ENCODE measurements at places on chromosomes 2 and 18. TPM values are rescaled to one million over a fixed set of nuclear protein-coding genes. Genes with fewer than 3 reads are reported as not detected.

RGPD8 gene
- polyA plus RNA-seq = 3.3 TPM

ZBTB14 gene
- 21.0 TPM for polyA plus RNA-seq

BBS5 gene
- not detected for polyA plus RNA-seq

DNA sequence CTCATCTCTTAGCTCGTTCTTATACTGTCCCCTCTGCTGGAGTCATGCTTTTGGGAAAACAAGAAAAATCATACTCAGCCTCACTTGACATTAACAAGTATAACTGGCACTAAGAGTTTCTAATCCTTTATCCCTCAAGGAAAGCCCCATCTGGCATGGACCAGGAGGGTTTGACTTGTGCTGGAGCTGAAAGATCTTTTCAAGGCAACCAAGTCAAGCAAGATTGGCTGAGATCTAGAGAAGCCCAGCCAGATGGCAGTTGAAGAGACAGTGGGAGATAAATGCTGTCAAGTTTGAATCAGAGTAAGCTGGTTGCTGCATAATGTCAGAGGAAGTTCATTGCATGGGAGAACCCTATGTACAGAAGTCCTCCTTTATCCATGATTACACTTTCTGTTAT lies 336.5 kb upstream of the LRP1B start:
- H3K27ac ChIP-seq = no peak overlapping the region
- H3K27me3 ChIP-seq = no peaks in the 10 kb centered on the region
- no peak overlapping the region for H3K4me3 ChIP-seq
- DNase-seq = no peak
- H3K36me3 ChIP-seq = no peaks in the 10 kb centered on the region

DNA sequence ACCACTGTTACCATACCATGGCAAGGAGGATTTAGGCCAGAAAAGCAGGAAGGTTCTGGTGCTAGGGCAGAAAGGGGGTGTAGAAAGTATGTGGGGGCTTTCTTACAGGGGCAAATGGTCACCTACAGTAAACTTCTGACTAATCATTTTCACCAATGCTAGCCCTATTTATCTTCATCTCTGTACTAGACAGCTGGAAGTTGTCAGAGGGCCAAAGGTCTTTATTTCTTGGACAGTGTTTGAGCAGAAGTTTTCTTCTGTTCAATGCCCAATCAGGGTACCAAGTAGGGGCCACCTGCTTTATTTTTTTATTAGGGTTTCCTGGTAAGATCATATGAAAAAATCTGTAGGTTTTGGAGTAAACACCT lies 37.6 kb downstream of the MAP4K4 start:
- no peak overlapping the region for H3K27ac ChIP-seq
- H3K36me3 ChIP-seq = peaks cover 2% of the 10 kb centered on the region
- no peak for DNase-seq
- peak overlapping the region; percentile 26 for H3K4me3 ChIP-seq
- peaks cover 84% of the 10 kb centered on the region for H3K4me1 ChIP-seq
- H3K27me3 ChIP-seq = no peaks in the 10 kb centered on the region

DNA sequence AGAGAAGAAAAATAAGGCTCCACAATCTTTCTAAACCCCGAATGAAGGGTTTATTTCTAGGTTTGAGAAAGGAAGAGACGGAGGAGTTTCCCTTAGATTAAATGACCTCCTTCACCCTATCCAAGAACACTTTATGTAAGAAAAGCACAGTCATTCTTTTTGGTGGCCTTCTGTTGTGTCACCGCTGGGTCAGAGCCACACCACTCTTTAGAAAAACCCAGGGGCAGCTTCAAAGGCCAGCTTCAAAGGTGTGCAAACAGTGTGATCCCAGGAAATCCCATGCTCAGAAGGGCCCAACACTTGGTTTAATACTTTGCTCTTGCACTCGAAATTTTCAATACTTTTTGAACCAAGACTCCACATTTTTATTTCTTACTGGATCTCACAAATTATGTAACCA lies 7.1 kb downstream of the ST8SIA3 start:
- H3K4me3 ChIP-seq = no peak overlapping the region
- H3K27ac ChIP-seq = no peak overlapping the region
- H3K36me3 ChIP-seq = peaks cover 9% of the 10 kb centered on the region
- DNase-seq = no peak

DNA sequence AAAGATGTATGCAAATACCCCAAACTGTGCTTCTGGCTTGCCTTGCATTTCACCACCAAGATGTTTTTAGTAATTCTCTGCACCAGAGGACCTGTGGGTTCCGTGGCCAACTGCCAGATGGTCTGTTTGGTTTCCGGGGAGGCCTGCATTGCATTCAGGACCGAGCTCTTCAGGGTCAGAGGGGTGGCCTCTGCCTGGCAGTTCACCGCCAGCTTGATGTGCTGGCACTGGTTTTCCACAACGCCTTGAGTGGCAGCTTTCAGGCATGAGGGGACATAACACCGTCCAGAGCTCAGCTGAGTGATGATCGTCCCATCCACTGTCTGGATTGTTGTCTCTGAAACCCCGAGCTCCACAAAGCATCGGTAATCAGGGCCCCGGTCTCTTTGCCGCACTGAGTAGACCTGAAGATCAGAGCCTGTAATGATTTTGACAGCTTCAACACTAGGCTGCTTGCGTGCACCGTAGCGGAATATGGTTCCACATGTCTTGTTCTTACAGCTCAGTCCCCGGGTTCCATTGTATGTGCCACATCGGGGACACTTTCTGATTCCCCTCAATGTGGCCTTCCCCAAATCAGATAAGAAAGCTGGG lies 9.4 kb downstream of the C2orf42 start:
- H3K27ac ChIP-seq = no peak overlapping the region
- H3K4me3 ChIP-seq = no peak overlapping the region
- DNase-seq = no peak
- H3K27me3 ChIP-seq = no peaks in the 10 kb centered on the region
- peaks cover 4% of the 10 kb centered on the region for H3K36me3 ChIP-seq
- peaks cover 9% of the 10 kb centered on the region for H3K4me1 ChIP-seq

All from naive B cell (primary cell).